ENCODE measurements at places on chromosomes 4 and X. TPM values are rescaled to one million over a fixed set of nuclear protein-coding genes. Genes with fewer than 3 reads are reported as not detected.

DNA sequence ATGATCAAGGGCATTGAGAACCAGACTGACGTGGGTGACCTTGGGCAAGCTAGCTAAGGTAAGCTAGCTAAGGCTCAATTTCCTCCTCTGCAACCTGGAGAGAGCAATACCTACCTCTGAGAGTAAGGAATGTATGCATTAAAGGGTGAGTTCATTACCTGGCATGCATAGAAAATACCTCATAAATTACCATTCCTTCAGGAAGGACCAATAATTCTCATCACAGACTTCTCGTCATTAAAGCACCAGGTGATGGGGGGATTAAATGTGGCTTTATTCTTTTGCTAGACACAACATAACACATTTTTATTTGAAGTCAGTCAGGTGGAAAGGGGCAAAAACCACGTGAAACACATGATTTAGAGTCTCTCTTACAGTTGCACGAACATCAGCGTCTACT lies 21.5 kb downstream of the EGFL6 start:
- no peak for DNase-seq
- no peaks in the 10 kb centered on the region for H3K36me3 ChIP-seq
- no peaks in the 10 kb centered on the region for H3K4me1 ChIP-seq
- no peak overlapping the region for H3K27ac ChIP-seq
- H3K27me3 ChIP-seq: no peaks in the 10 kb centered on the region

DNA sequence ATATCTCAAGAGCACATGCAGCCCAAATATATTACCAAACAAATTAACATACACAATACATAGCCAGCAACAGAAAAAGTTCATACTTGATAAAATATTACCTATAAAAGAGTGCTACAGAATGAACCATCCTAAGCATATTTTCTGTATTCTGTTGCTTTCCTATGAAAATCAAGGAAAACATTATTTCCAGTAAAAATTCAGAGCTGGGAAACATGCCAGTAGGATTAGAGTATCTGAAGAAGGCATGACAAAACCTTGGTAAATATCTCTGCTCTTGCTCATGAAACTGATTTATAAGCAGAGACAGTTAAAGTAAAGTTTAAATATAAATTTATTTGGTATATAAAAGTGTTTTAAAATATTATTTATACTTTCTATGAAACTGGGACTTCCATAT lies 599.7 kb downstream of the ARAP2 start:
- no peak overlapping the region for H3K4me3 ChIP-seq
- no peaks in the 10 kb centered on the region for H3K36me3 ChIP-seq
- no peak overlapping the region for H3K27ac ChIP-seq
- peaks cover 3% of the 10 kb centered on the region for H3K27me3 ChIP-seq
- DNase-seq: no peak

- DNase-seq: no peak
- H3K4me3 ChIP-seq: no peak overlapping the region
- no peak overlapping the region for H3K27ac ChIP-seq
- H3K36me3 ChIP-seq: no peaks in the 10 kb centered on the region
These were observed 31.3 kb upstream of the ARHGEF38 start for GRCh38 chr4:105520819-105521790.

DNA sequence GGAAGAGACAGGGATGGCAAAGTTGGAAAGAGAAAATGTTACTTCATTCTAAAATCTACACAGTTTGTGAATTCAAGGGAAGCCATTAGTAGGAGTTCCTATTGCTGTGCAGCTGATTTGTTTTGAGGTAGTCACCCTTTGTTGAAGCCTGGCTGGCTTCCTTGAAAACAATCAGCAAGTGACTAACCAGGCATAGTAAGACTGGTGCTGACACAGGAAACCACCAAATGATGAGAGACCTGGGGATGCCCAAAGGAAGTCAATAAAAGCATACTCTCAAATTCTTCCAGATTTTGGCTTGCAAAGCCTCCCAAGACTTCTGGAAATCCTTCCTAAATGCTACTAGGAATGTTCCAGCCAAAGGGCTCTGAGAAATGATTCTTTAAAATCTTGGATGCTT lies 23.9 kb upstream of the PRDM8 start:
- no peaks in the 10 kb centered on the region for H3K27me3 ChIP-seq
- no peaks in the 10 kb centered on the region for H3K4me1 ChIP-seq
- DNase-seq: no peak
- H3K4me3 ChIP-seq: no peak overlapping the region

DNA sequence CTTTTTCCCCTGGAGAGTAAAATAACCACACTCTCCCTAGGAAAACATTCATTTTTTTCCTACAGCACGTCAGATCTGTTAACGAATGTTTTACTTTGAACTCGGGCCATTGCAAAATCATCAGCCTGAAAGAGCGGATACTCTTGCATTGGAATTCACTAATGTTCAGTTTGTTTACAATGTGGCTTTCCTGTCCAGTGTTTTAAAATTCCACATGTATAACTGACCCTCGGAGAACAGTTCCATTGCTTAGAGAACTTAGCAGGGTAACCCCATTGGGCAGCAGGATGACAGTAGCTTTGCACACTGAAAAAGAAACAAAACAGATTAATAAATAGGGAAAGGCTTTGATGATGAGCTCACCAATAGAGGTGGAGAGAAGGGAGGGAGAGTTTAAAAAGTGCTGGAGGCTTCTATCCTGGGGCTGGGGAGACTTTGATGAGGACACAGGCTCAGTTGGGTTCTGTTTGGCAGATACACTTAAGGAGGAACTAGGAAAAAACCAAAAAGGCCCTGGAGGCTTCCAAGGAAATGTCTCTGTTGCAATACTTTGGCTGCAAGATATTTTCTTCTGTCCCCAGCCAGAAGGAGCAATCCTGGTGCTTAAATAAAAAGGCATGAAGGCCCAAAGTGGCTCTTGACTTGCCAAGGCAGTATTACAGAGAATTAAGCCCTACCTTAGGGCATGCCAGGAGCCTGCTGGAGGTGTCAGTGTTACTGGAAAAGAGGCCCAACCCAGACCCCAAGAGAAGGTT lies 143.1 kb downstream of the ARSF start:
- no peaks in the 10 kb centered on the region for H3K27me3 ChIP-seq
- no peak for DNase-seq
- H3K36me3 ChIP-seq: no peaks in the 10 kb centered on the region

GRCh38 chrX:114717921-114718320 lies 134.0 kb downstream of the HTR2C start:
- no peaks in the 10 kb centered on the region for H3K36me3 ChIP-seq
- H3K27me3 ChIP-seq: no peaks in the 10 kb centered on the region
- H3K27ac ChIP-seq: no peak overlapping the region
- DNase-seq: no peak
- H3K4me3 ChIP-seq: no peak overlapping the region

GRCh38 chrX:3518870-3519269 lies 172.4 kb upstream of the MXRA5 start:
- peaks cover 3% of the 10 kb centered on the region for H3K27me3 ChIP-seq
- DNase-seq: no peak
- no peak overlapping the region for H3K4me3 ChIP-seq
- H3K36me3 ChIP-seq: no peaks in the 10 kb centered on the region
- no peaks in the 10 kb centered on the region for H3K4me1 ChIP-seq

DNA sequence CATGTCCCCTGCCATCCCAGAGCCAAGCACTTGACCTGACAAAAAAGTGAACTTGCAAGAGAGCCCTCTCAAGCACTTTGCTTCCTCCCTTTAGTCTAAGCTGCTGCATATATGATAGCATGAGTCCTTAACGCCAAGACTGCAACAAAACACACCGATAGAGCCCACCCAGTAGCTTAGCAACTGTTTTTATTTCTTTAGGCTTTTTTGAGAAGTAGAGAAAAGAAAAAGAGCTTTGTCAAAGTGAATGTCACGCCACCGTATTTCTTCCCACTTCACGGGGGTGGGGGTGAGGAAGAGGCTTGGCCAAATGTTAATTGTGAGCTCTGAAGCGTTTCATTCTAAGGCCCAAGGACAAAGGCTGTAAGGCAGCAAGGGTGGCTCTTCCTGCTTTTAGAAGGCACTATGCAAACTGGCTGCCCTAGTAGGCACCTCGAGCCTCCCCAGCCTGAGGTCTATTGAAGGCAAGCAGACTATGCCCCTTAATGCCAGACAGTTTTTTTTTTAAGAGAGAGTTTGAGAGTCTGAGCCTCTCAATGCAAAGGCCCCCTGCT lies 138.6 kb downstream of the HS6ST2 start:
- no peak overlapping the region for H3K4me3 ChIP-seq
- DNase-seq: no peak
- peaks cover 2% of the 10 kb centered on the region for H3K27me3 ChIP-seq
- H3K27ac ChIP-seq: no peak overlapping the region

GRCh38 chr4:119540249-119540648 lies 88.4 kb downstream of the PDE5A start:
- H3K27ac ChIP-seq: no peak overlapping the region
- H3K4me1 ChIP-seq: no peaks in the 10 kb centered on the region
- H3K4me3 ChIP-seq: no peak overlapping the region

GRCh38 chr4:140906993-140907962 lies 151.1 kb upstream of the TBC1D9 start:
- no peak overlapping the region for H3K27ac ChIP-seq
- DNase-seq: no peak
- H3K36me3 ChIP-seq: peaks cover 3% of the 10 kb centered on the region

DNA sequence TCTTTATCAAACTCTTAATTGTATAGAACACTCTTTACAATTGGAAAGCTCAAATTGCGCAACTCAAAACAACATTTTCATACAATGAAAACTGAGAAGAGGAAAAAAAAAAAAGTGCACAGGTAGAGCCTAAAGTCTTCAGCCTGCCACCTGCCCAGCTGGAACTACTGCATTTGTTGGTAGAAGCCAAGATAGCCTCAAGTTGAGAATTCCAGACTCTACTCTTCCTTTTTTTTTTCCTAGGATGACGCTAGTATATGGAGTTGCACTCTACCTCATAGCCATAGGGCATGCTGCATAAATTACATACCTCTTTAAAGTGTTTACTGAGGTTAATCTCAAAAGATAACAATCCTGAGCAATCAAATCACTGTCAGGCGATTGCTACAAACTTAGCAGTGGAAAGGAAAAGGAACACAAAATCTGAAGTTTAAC lies 13.6 kb downstream of the ABCG2 start:
- H3K36me3 ChIP-seq: no peaks in the 10 kb centered on the region
- no peak overlapping the region for H3K4me3 ChIP-seq
- H3K27me3 ChIP-seq: no peaks in the 10 kb centered on the region
- no peak for DNase-seq

DNA sequence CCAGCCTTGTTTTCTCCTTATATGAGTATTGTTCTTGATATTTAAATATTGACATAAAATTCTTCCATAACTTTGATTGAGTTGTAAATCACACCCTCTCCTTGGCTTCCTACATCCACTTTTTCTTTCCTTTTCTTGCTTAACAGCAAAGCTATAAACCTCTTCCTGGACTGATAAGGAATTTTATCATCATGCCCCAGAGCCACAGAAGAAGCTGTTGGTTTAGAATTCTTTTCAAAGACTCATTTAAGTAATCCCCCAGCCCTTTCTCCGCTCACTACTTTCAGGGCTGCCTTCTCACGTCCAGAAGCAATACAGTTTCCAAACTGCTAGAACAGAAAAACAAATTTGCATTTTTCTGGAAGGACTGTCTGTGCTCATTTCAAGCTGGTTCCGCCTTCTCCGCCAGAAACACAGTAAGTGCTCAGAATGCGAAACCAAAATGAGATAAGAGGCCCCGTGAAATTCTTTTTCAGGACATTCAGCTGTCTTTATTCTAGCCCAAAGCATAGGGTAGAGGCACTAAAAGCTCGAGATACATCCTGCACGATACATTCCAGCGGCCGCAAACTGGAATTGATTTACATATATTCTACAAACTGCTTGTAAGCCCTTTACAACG lies 849 bp downstream of the MID1 start:
- peaks cover 20% of the 10 kb centered on the region for H3K4me1 ChIP-seq
- no peaks in the 10 kb centered on the region for H3K36me3 ChIP-seq
- H3K4me3 ChIP-seq: peak overlapping the region; percentile 95
- no peak overlapping the region for H3K27ac ChIP-seq
- peaks cover 2% of the 10 kb centered on the region for H3K27me3 ChIP-seq

DNA sequence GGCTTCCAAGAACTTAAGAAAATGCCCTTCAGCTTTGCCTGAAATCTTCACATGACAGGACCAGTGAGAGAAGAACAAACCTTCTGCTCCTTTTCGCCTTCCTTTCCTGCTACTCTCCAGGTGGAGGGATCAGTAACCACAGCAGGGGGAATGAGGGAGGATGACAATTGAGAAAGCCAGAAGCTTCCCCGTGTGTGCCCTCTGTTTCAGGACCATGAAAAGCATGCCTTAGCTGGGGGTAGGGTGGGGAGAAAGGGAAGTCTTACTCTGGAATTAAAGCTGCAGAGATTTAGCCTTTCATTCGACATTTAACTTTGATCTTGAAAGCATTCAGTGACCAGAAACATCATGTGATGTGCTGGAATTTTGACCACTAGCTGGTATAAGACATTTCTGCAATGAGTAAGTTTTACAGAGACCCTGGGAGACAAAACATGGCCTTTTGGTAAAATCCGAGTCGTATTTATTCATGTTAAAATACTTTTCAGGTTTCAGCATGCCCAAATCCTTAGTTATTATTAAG lies 10.6 kb upstream of the PUDP start:
- no peak for DNase-seq
- H3K4me1 ChIP-seq: peaks cover 2% of the 10 kb centered on the region
- no peak overlapping the region for H3K4me3 ChIP-seq
- no peak overlapping the region for H3K27ac ChIP-seq
- no peaks in the 10 kb centered on the region for H3K36me3 ChIP-seq

The SMIM31 gene
- not detected for total RNA-seq

The GPC3 gene
- total RNA-seq: 4.2 TPM

The NWD2 gene
- total RNA-seq: 0.17 TPM

The DOK7 gene
- total RNA-seq: 5.1 TPM

The BMP3 gene
- total RNA-seq: 1.8 TPM

The GLRB gene
- 2.0 TPM for total RNA-seq

The WDR17 gene
- 6.3 TPM for total RNA-seq

All from glutamatergic neuron (in vitro differentiated cells).